ENCODE measurements at places on chromosomes 5 and 9.

- peak; percentile 75 for DNase-seq
Measured at GRCh38 chr5:134101686-134102439, 12.6 kb upstream of the TCF7 start.

DNA sequence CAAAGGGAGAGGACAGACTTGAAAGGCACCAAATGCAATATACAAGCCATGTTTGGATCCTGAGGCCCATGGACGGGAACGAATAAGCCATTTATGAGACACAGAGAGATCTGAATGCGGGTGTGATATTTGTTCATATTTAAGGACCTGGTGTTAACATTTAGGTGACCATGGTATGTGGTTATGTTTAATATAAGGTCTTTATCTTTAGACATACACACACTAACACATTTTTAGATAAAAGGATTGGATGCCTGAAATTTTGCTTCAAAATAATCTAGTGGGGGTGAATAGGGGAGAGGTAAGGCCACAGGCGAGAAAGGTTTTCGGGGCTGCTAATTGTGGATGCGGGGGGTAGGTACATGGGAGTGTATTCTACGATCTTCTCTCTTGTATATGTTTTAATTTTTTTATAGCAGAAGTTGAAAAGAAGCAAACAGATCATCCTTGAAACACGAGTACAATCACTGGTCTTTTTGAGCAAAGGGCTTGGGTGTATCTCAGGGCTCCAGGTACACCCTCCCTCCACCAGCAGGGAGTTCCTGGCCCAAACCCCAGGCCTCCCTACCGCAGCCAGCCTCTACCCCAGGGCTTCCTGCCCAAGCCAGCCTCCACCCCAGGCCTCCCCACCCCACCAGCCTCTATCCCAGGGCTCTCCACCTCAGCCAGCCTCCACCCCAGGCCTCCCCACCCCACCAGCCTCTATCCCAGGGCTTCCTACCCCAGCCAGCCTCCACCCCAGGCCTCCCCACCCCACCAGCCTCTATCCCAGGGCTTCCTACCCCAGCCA, 12.2 kb downstream of the AKNA start:
- DNase-seq, result no peak

DNA sequence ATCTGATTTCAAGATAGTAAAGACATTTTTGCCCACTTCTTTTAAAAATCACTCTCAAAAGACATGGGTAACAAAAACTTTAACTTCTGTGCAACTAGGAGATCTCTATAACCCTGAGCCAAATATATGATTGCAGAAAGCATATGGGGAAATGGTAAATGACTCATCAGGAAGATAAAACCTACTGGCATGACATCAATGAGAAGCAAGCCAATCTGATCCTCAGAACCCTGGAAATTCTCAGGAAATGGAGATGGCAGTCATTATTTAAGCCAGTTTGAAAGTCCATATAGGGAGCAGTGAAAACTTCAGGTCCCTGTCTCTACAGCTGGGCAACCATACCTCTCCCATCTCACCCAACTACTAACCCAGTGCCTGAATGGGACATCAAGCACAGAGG, 249.7 kb upstream of the NREP start:
- DNase-seq, result no peak

DNA sequence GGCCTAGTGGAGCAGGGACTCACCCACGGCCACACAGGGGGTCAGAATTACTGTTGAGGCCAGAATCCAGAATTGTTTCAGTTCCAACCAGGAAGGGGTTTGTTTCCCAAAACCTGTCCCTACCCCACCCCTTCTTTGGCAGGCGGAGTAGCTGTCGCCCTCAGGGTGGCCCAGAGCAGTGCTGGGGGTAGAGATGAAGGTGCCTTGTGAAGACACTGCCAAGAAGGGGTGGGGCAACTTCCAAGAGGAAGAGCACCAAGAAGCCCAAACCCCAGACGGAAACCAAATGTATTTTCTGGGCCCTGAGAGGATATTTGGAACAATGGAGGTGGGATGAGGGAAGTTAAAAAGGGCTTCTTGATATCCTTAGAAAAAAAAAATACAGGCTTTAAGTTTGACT, 11.4 kb upstream of the NDST1 start:
- no peak for DNase-seq

DNA sequence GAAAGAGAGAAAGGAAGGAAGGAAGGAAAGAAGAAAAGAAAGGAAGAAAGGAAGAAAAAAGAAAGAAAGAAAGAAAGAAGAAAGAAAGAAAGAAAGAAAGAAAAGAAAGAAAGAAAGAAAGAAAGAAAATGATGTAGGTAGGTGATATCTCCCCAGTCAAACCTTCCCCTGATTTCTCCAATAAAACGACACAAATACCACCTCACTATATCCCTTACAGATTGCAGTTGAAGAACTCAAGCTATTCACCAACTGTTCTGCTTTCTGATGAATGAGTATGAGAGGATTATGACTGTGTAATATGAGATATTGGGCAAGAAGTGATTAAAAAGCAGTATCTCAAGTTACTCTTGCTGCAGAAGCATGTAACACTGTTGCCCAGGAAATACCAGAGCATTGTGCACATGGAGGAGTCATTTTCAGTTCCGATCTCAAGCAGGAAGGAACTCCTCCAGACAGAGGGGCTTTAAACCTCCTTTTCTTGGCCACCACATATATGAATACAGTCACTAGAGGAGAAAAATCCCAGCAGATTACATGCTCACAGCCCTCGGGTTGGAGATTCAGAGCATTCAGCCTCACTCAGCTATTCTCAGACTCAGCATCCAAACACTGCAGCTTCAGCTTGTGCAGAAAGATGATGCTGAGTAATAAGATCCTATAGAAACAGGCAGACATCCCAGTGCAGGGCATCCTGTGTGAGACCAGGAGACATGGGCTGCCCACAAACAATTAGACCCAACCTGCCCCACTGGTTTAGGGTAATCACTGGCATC, 61.4 kb downstream of the UGCG start:
- no peak for DNase-seq

GRCh38 chr9:69674112-69674685, 2.0 kb upstream of the APBA1 start:
- DNase-seq, result no peak

GRCh38 chr9:37026931-37027581, 7.0 kb downstream of the PAX5 start:
- DNase-seq, result no peak

DNA sequence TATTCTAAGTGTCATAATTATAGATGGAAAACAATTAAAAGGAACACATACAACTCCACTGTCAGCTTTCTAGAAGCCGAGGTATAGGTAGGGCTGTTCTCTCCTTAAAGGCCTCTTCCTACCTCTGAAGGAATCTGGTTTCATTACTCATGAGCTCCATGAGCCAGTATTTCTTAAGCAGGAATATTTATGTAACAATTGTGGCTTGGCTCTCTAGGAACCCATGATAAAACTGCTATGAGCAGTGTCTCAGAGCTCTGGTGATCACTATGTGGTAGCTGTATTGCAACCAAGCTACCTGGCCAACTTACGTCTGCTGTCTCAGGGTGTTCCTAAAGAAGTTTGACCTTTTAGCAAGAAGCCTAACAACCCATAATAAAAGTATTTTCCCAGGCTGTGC, 157.7 kb downstream of the CEP120 start:
- DNase-seq, result no peak

GRCh38 chr9:83583151-83584014, 39.6 kb upstream of the IDNK start:
- DNase-seq, result no peak
